ENCODE measurements at places on chromosomes 1 and 21. TPM values are rescaled to one million over a fixed set of nuclear protein-coding genes. Genes with fewer than 3 reads are reported as not detected.

DNA sequence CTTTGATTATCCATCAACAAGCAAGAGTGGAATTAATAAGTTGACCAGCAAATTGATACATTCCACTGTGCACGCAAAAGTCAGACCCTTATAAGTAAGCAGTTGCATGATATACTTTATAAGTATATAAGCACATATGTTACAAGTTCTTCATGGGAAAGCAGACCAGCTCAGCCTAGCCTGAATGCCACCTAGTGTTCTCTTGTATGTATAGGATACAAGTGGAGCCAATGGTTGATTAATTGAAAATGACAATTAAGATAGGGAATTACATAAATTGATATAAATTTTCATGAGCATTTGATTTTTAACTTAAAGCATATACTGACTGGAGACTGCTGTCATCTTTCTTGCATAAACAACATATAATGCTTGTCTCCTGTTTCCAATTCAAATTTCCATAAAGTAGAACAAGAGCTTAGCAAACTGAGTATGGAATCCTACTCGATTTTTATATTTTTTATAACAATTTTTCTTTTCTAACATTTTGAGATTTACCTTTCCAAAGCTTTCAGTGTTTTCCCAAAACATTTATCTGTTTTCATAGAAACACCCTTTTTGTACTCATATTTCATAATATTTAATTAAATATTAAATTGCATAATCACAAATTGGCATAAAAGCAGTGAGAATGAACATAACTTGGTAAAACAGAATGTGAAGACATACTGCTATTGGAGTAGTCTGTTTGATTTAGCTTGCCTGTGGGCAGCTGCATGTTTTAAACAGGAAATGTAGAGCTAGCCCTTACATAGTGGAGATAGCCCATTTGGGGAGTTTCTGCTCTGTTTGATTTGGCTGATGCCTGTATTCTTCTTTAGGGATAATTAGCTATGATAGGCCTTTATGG is 62.8 kb downstream of the MAGI3 start:
- H3K27ac ChIP-seq = no peak overlapping the region
- H3K4me1 ChIP-seq = no peaks in the 10 kb centered on the region
- peaks cover 2% of the 10 kb centered on the region for H3K27me3 ChIP-seq
- peaks cover 1% of the 10 kb centered on the region for H3K36me3 ChIP-seq
- H3K4me3 ChIP-seq = no peak overlapping the region

DNA sequence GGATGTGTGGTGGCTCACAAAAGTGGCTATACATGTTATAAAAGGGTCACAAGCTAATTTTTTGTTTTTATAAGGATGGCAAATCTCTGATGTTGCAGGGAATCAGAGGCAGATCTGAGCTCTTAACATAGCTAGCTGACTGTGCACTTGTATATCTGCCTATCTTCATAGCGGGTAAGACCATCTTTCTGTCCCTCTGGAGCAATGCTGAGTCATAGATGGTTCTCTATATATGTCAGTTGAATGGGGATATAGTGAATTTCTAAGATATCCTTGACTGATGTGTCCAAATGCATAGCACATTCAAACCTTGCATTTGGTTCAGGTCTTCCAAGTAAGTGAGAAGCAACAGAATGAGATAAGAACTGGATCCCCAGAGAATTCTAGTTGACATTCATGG is 272.6 kb upstream of the PROX1 start:
- DNase-seq = no peak
- H3K4me1 ChIP-seq = peaks cover 10% of the 10 kb centered on the region
- no peak overlapping the region for H3K4me3 ChIP-seq
- no peaks in the 10 kb centered on the region for H3K36me3 ChIP-seq
- H3K27ac ChIP-seq = no peak overlapping the region

DNA sequence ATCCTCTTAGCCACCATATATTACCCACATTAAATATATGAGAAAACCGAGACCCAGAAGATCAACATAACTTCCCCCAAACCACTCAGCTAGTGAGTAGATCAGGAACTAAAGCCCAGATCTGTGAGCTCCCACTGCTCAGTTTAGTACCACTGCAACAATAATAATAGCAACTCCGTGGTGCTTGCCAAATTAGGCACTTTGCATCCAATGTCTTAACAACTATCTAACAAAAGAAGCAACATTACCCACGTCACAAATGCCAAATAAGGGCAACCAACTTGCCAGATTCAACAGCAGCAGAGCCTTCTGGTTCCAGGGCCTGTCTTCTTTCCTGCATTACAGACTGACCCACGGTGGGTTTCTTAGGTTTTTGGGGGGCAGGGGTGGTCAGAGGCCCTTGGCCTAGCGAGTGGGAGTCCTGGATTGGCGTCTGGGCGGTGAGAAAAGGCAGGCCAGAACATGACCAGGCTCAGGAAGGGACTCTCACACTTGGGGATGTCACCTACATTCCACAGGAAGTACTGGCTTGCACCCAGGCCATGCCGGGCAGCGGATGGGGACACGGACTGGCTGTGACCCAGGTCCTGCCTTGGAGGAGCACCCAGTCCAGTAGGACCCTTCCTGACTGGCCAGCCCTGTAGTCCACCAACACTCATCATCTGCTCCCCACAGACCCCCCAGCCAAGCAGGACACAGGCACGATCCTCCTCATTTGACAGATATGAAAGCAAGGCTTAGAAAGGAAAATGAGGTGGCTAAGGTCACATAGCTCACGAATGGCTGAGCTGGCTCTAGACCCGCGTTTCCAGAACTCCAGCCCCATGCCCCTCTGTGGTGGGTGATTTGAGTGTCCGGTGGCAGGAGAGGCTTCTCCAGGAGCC is 4.6 kb downstream of the HCRTR1 start:
- peaks cover 2% of the 10 kb centered on the region for H3K36me3 ChIP-seq
- H3K4me1 ChIP-seq = peaks cover 12% of the 10 kb centered on the region
- DNase-seq = no peak

KRTAP11-1 gene
- not detected for total RNA-seq

- no peak for DNase-seq
- no peak overlapping the region for H3K4me3 ChIP-seq
- H3K27ac ChIP-seq = no peak overlapping the region
- H3K4me1 ChIP-seq = peaks cover 2% of the 10 kb centered on the region
Measured at GRCh38 chr1:47351305-47351704, 17.7 kb downstream of the CMPK1 start.

DNA sequence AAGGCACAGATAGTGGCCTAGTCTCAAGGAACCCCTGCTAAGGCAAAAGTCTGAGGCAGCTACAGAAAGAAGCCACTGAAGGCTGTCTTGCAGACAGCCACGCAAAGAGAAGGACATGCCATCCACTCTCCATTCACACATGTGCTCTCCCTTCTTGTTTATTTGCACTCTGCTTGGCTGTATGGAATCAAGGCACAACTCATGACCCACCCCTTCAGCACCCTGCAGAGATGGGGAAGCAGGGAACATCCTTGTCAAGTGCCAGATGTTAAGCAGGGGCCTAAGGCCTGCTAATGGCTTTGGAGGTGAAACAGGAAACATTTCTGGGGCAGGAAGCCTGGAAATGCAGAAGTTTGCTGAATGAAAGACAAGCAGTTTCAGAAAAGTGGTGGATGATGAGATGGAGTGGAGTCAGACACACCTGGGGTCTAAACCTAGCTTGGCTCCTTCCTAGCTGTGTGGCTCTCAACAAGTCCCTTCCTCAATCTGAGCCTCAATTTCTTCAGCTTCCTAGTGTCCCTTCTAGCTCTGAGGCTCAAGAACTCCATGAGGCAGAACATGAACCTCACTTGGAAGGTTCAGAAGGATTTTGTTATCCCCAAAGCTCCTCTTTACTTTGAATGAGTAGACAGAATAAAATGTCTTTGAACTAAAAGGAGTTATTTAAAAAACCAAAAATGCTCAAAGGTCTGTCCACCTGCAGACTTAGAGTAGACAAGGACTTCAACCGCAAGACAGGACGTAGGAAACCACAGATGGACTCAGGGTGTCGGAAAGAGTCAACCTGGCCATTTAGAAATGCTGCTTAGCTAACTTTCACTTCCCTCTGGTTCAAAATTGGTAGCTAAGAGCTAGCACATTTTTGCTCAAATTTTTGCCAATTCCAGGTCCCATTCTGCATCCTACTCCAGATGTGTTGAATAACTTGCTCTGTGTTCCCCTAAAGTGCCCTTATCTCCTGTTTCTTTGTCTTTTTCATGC is 283.1 kb downstream of the PLPP3 start:
- no peak for DNase-seq
- H3K27ac ChIP-seq = no peak overlapping the region
- H3K4me3 ChIP-seq = no peak overlapping the region

- no peaks in the 10 kb centered on the region for H3K4me1 ChIP-seq
- no peak overlapping the region for H3K4me3 ChIP-seq
- no peaks in the 10 kb centered on the region for H3K27me3 ChIP-seq
- no peak overlapping the region for H3K27ac ChIP-seq
- no peaks in the 10 kb centered on the region for H3K36me3 ChIP-seq
Measured at GRCh38 chr1:216186816-216187215, 236.4 kb downstream of the USH2A start.

DNA sequence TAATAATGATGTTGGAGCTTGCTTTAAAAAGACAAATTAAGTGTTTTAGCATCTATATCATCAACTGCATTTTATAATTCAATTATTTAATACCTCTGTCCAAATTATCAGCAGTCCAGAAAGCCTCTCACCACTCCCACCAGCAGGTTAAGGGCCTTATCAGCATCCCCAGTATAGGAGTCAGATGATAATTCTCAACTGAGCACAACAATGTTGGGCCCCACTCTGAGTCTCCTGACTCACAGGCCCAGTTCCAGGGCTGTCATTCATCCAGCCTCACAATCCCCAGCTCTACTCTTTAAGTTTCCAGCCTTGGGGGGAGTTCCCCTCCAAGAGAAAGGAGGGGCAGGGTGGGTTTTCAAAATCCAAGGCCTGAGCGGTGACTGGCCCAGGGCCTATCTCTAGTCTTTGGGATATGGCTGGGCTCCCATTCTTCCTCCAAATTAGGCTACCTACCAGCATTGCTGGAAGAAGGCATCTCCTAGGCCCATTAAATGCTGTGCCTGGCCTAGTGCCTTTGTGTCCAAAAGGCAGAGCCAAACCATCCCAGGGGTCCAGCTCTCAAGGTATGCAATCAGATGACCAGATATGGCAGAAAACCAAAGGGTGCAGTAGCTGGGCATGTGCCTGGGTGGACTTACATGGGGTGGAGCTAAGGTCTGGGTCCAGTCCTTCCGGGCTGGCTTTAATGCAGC is 134.1 kb downstream of the GLUL start:
- peak overlapping the region; percentile 22 for H3K27ac ChIP-seq
- peaks cover 9% of the 10 kb centered on the region for H3K36me3 ChIP-seq
- no peak for DNase-seq
- H3K4me1 ChIP-seq = peaks cover 30% of the 10 kb centered on the region
- H3K4me3 ChIP-seq = no peak overlapping the region

DNA sequence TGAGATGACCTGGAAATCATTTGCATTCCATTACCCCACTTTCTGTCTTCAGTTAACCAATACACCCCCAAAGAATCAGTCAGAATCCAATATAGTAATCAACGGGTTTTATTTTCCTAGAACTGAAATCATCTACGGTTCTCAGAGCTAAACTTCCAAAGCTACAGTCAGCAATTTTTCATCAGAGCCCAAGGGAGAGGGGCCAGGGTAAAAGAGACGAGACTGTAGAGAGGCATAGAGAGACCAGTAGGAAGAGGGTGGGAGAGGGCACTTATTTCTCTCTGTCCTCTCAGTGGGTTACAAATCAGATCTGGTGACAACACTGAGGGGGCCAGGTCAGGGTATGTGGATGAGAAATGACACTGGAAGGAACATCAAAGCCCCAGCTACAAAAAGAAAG is 1.1 kb upstream of the MRPL24 start:
- H3K36me3 ChIP-seq = peaks cover 65% of the 10 kb centered on the region
- peak overlapping the region; percentile 95 for H3K27ac ChIP-seq
- no peaks in the 10 kb centered on the region for H3K27me3 ChIP-seq
- H3K4me3 ChIP-seq = peak overlapping the region; percentile 97
- peaks cover 61% of the 10 kb centered on the region for H3K4me1 ChIP-seq

- DNase-seq = no peak
- H3K4me1 ChIP-seq = peaks cover 8% of the 10 kb centered on the region
- no peak overlapping the region for H3K27ac ChIP-seq
- no peak overlapping the region for H3K4me3 ChIP-seq
- peaks cover 23% of the 10 kb centered on the region for H3K27me3 ChIP-seq
Measured at GRCh38 chr1:15226388-15227255, 20.4 kb upstream of the FHAD1 start.

DNA sequence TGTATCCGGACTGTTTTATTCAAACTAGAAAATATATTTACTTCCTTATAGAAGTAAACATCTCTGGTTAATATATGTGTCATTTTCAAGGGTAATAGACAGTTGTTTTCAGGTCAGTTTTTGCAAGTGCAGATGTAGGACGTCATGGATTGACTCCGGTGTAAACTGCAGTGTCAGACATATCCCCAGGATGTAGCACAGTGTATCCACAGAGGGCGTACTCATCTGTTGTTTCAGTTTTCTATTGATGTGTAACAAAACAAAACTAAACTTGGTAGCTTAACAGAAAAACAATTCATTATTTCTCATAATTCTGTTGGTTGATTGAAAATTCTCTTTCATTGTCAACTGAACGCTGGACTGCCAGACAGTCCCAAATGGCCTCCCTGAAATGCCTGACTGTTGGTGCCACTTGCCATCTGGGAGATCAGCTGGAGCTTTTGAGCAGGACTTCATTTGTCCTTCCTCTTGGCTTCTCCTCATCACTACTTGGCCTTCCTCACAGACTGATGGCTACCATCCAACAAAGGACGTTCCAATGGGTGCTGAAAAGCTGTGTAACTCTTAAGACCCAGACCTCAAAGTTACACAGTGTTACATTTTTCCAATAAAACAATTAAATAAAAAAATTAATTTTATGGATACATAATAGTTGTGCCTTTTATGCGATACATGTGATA is 181.6 kb downstream of the NCAM2 start:
- DNase-seq = no peak
- H3K27ac ChIP-seq = no peak overlapping the region
- H3K4me1 ChIP-seq = peaks cover 10% of the 10 kb centered on the region
- H3K27me3 ChIP-seq = no peaks in the 10 kb centered on the region
- no peaks in the 10 kb centered on the region for H3K36me3 ChIP-seq

- H3K4me1 ChIP-seq = no peaks in the 10 kb centered on the region
- H3K4me3 ChIP-seq = no peak overlapping the region
- no peak overlapping the region for H3K27ac ChIP-seq
- DNase-seq = no peak
Measured at GRCh38 chr1:185526344-185527307, 207.6 kb upstream of the HMCN1 start.

C8B gene
- total RNA-seq = not detected

- no peaks in the 10 kb centered on the region for H3K27me3 ChIP-seq
- H3K36me3 ChIP-seq = no peaks in the 10 kb centered on the region
- H3K4me3 ChIP-seq = no peak overlapping the region
- no peaks in the 10 kb centered on the region for H3K4me1 ChIP-seq
- no peak for DNase-seq
Measured at GRCh38 chr1:63701187-63701586, 72.6 kb upstream of the ROR1 start.

DNA sequence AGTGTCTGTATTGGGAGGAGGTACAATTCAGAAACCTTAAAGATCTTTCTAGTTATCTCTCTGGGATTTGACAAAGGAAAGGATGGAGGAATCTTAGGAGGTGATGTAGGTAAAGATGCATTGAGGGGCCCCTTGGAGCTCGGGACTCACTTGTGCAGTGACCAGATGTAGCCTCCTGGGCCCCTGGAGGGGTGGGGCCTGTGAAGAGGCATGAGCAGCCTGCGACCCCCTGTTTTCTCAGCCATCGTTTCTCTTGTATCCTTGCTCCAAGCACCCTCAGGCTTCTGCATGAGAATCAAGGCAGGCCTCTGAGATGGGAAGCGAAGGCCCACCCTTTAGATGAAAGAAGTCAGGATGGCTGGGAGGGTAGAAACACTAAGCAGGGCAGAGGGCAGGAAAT is 39.6 kb downstream of the LGR6 start:
- H3K27me3 ChIP-seq = peaks cover 10% of the 10 kb centered on the region
- no peak overlapping the region for H3K4me3 ChIP-seq
- DNase-seq = no peak
- peaks cover 14% of the 10 kb centered on the region for H3K4me1 ChIP-seq
- H3K36me3 ChIP-seq = no peaks in the 10 kb centered on the region
